Inflammatory macrophage (primary cell): ENCODE measurements at places on chromosomes 11 and 22.

- no peak for DNase-seq
Measured at GRCh38 chr11:102964867-102965266, 9.3 kb upstream of the MMP13 start.

- DNase-seq, result peak; percentile 81
Measured at GRCh38 chr11:64246871-64247728, at the start of gene PPP1R14B. Gene PPP1R14B (minus strand): TSS chr11:64246943. CDS start chr11:64246673, 270 bp downstream.

GRCh38 chr11:35078470-35078735, 60.6 kb upstream of the CD44 start:
- DNase-seq, result peak; percentile 2

GRCh38 chr22:36135306-36135980, 25.1 kb downstream of the APOL3 start:
- DNase-seq, result no peak

DNA sequence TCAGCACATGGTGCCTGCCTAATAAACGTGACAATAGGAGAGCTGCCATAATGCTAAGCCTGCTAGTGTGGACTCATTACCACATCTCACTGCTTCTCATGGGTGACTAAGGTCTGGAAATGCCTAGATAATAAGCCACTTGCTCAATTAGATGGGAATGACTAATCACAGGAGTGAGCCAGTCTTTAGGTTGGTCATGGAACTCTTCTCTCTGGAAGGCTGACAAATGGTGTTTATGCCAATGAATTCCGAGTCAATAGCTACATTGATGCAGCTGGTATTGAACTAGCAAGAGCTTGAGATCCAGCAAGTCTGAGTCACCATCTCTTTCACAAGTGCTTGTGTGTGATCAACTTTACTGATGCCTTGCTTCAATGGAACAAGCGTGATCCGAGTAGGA, 334.9 kb downstream of the OPCML start:
- no peak for DNase-seq

DNA sequence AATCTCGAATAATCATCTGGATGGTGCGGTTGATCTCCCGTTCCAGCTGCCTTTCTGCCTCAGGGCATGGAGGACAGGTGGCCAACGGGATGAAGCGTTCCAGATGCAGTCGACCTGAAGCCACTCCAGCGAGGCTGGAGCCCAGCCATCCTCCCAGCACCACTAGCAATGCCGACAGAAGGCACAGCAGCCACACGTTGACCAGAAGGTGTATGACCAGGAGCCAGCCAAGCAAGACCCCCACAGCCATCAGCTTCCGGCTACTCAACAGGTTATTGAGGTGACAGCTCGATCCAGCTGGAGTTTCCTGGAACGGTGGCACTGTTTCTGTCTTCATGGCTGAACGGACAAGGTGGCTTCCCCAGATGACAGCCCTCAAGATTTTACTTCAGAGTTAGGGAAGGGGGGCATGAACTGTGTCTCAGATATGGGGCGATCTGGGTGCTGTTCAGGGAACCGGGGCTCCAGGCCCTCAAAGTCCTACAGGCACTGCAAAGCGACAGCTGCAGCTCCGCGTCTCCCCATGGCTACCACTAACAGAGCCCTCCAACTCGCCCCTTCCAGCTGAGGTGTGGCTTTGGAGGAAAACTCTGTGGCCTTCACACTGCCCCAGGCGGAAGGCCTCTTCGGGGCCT, 559 bp downstream of the SNX19 start:
- DNase-seq, result no peak

GRCh38 chr11:13697710-13698109, 29.2 kb downstream of the FAR1 start:
- DNase-seq, result no peak

DNA sequence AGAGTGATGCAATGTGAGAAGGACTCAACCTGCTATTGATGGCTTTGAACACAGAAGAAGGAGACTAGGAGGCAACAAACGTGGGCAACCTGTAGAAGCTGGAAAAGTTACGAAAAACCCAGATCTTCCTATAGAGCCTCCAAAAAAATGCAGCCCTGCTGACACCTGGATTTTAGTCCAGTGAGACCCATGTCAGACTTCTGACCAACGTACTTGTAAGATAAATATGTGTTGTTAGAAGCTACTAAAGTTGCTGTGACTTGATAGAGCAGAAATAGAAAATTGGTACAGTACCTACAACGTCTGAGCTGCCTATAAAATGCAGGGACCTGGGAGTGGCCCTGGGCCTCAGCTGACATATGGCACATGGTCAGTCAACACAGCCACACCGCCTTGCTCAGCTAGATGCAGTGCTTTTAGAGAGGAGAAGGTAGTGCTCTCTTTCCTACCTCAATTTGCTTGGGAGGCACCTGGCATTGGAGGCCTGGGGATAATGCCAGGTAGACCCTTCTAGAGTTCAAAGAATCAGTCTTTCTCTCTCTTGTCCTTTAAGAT, 97.4 kb downstream of the ARL14EP start:
- DNase-seq, result no peak

- no peak for DNase-seq
Measured at GRCh38 chr11:28763876-28764275, 655.7 kb downstream of the METTL15 start.

DNA sequence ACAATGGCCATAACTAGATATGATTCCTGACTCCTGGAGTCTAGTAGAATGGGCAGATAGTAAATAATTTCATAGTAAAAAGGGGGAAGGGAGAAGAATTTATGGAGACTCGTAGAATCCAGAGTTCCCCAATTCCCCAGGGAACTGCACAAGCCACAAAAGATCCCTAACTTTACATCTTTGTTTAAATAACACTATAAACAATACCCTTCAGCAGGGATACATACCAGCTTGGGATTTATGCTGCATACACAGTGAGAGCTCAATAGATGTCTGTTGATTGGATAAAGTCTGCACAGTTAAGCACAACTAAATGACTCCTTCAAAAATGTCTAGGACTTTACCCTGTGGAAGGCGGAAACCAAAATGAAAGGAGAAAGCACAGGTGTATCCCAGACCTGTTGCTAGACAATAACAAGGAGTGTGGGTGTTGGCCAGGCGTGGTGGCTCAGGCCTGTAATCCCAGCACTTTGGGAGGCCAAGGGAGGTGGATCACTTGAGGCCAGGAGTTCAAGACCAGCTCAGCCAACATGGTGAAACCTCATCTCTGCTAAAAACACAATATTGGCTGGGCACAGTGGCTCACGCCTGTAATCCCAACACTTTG, 6.8 kb downstream of the SLC35F2 start:
- DNase-seq, result no peak

DNA sequence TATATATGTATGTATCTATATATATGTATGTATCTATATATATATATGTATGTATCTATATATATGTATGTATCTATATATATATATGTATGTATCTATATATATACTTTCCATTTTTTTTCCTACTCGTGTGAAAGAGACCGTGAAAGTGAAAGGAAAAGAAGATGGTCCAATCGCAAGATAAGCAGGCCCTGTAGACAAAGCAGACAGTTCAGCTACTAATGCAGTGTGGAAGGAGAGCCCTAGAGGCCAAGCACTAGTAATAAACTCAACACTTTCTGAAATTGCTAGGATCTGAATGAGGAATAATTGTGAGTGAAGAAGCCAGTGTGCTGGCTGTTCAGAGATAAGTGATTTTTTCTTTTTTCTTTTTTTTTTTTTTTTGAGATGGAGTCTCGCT, 47.2 kb downstream of the MCHR1 start:
- DNase-seq, result peak; percentile 1

GRCh38 chr22:37502342-37503182, 16.4 kb upstream of the MFNG start:
- DNase-seq, result no peak

- DNase-seq, result no peak
Measured at GRCh38 chr11:61116426-61117167, 14.3 kb downstream of the CD5 start.

- DNase-seq, result peak; percentile 89
Measured at GRCh38 chr22:18057568-18058209, 20.1 kb upstream of the PEX26 start.

DNA sequence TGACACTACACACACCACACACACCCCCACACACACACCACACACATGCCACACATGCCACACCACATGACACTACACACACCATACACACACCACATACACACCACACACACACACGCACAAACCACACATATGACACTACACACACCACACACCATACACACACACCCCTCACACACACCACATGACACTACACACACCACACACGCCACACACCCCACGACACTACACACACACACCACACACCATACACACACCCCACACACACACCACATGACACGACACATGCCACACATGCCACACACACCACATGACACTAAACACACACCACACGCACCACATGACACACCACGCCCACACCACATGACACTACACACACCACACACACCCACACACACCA, 101.8 kb upstream of the ASPHD2 start:
- DNase-seq, result no peak

DNA sequence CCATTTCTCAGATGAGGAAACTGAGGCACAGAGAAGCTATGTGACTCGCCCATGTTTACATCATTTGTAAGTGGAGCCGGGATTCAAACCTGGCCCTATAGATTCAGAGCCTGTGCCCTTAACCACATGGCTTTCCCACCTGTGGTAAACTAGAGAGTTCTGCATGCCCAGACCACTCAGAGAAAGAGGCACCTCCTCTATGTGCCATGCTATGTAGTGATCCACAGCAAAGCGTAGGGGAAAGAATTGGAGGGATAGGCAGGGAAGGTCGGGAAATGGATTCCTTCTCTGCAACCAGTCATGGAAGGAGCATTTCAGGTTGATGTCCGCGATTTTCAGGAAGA, 15.4 kb upstream of the POU2AF2 start:
- DNase-seq, result no peak

- DNase-seq, result peak; percentile 12
Measured at GRCh38 chr11:13338427-13339069, 61.0 kb downstream of the BMAL1 start.

DNA sequence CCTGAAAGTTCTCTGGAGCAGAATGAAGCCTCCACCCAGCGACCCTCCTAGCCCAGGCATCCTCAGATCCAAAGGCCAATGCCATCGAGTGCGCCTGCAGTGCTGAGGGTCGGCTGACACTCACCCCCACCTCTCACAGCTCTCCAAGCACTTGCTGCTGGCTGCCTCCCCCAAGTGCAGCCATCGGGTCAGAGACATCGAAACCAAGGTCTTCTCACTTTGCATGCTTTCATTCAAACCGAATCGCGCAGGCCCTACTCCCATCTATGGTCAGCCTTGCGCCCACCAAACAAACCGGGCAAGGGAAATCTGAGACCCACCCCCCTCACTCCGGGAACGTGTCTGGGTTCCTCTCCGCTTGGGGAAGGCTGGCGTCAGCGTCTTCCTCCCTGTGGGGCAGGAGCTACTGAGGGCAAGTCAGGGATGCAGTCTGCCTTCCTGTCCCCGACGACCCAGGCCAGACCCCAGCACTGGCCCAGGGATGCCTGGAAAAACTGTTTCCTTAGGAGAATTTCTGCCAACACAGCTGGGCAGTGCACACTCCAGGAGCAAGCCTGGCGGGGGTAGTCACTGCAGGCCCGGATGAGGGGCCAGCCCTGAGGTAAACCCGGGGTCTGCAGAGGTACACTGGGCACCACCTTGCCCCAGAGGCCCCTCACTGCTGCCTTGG, 7.0 kb downstream of the WNT7B start:
- no peak for DNase-seq

- DNase-seq, result no peak
Measured at GRCh38 chr22:30121960-30122359, 41.7 kb downstream of the HORMAD2 start.

GRCh38 chr11:130473795-130474377, 25.4 kb downstream of the ADAMTS15 start:
- no peak for DNase-seq

DNA sequence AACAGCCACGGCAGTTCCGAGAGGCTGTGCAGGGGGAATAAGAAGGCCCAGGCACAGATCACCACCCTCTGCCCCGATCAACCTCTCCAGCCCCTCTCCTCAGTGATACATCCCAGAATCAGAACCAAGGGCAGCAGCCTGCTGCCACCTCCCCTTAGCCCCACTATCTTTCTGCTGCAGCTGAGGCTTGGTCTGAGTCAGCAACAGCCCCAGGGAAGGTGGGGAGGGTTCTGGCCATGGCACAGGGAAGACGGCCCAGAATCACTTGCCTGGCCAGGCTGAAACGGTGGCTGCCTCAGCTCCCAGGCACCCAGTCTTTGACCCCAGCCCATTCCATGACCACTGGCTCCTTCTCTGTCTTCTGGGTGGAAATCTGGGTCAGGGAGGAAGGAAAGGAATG, 2.3 kb downstream of the CHID1 start:
- no peak for DNase-seq

DNA sequence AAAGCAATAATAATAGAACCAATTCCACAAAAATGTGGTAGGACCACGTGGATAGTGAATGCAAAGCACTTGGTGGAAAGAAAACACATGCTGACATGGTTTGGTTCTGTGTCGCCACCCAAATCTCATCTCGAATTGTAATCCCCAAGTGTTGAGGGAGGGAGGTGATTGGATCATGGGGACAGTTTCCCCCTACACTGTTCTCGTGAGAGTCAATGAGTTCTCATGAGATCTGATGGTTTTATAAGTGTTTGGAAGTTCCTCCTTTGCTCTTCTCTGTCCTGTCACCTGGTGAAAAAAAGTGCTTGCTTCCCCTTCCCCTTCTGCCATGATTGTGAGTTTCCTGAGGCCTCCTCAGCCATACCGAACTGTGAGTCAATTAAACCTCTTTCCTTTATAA, 421.9 kb upstream of the CADM1 start:
- no peak for DNase-seq
